MCF 10A (cell line): ENCODE measurements at places on chromosomes 1 and 21.

- DNase-seq: peak; percentile 90
Measured at GRCh38 chr1:91569411-91570119, 68.9 kb downstream of the CDC7 start.

GRCh38 chr1:184116287-184116686 is 64.8 kb downstream of the TSEN15 start:
- no peak for DNase-seq

DNA sequence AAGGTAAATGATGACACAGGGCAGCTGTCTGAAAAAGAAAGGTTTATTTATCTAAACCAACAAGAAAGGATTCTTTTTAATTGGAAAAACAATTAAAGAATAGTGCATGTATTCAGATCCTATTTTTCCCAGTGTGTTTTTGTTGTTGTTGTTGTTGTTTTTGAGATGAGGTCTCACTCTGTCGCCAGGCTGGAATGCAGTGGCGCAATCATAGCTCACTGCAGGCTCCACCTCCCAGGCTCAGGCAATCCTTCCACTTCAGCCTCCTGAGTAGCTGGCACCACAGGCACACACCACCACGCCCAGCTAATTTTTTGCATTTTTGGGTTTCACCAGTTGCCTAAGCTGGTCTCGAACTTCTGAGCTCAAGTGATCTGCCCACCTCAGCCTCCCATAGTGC is 22.1 kb downstream of the NEK2 start:
- peak; percentile 67 for DNase-seq

- DNase-seq: no peak
Measured at GRCh38 chr1:69246710-69247109, 321.0 kb upstream of the LRRC7 start.

GRCh38 chr1:225460737-225461532 is 33.1 kb upstream of the LBR start:
- peak; percentile 84 for DNase-seq

GRCh38 chr1:90835661-90836344 is 118.7 kb upstream of the BARHL2 start:
- no peak for DNase-seq

- DNase-seq: no peak
Measured at GRCh38 chr1:29729281-29729680, 493.0 kb downstream of the PTPRU start.
